ENCODE measurements at places on chromosomes 2 and 18.

GRCh38 chr2:144596073-144596871 is 76.4 kb upstream of the ZEB2 start:
- DNase-seq: no peak

- no peak for DNase-seq
Measured at GRCh38 chr2:194765723-194766122, 891.3 kb upstream of the SLC39A10 start.

- no peak for DNase-seq
Measured at GRCh38 chr2:136482006-136482405, 283.3 kb upstream of the THSD7B start.

GRCh38 chr2:134052173-134052572 is 201.7 kb upstream of the MGAT5 start:
- DNase-seq: no peak

DNA sequence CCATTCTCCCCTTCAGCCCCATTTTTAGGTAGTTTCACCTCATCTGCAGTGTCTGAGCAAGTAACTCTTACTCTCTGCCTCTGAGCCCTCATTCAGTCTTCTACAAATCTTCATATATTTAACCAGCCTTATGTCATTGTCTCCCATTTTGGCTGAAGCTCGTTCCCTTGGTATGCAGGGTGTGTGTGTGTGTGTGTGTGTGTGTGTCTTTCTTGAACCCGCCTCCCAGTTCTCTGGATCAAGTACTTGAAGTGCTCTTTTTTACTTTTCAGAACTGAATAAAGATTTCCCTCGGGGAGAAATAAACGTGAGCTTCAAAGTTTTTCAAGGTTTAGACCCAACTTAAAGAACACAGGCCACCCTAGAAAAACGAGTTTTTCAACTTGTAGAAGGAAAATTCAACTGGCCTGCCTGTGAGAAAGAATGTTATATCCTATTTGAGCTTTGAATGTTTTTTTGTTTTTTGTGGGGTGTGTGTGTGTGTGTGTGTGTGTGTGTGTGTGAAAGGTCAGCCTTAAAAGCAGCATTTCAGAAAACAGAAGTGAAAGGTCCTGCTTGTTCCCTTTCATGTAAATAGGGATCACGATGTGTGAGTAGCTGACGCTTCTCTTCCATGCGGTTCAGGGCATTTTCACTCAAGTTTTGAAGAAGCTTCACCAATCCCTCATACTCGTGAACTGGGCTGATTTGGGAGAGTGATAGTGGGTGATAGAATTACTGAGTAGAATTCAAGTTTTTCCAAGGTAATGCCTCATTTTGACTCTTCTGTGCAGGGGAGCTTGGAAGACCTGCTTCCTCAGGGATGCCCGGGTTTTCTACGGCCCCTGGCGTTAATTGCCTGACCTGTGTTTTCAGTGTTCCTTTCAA is 50.6 kb upstream of the EML6 start:
- no peak for DNase-seq

DNA sequence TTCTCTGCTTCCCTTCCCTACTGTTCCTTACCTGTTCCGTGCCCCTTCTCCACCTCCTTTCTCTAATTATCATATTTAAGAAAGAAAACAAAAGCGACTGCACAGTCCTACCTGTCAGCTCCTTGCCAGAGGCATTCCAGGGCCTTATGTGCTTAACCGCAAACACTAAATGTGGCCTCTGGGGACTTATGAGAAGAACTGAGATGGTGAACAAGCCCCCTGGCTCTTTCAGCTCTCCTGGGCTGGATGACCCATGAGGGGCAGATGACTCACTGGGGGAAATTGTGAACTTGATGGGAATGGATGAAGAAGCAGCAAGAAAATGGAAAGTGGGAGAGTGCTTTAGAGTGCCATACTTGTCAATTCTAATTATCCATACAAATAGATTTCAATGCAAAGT is 106.3 kb upstream of the LYPD1 start:
- DNase-seq: no peak

- no peak for DNase-seq
Measured at GRCh38 chr2:219512524-219513216, 1.6 kb upstream of the ASIC4 start.

GRCh38 chr2:239222706-239223309 is 178.0 kb downstream of the HDAC4 start:
- DNase-seq: no peak

- no peak for DNase-seq
Measured at GRCh38 chr18:6281874-6282273, 132.8 kb downstream of the L3MBTL4 start.

DNA sequence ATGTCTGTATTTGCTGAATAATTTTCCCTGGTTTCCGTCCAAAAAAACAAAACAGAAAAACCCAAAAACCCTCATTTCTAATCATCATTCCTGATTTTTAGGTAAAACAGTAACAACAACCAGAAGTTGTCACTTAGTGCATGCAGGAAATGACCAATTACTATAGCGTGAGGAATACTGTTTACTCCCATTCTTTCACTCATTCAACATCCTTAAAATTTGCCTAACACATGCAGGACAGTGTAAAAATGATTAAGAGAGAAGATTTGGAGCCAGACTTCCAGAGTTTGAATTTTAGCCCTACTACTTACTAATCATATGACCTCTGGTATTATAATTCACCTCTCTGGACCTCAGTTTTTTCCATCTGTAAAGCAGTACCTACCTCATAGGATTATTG is 83.1 kb downstream of the FIGN start:
- no peak for DNase-seq

DNA sequence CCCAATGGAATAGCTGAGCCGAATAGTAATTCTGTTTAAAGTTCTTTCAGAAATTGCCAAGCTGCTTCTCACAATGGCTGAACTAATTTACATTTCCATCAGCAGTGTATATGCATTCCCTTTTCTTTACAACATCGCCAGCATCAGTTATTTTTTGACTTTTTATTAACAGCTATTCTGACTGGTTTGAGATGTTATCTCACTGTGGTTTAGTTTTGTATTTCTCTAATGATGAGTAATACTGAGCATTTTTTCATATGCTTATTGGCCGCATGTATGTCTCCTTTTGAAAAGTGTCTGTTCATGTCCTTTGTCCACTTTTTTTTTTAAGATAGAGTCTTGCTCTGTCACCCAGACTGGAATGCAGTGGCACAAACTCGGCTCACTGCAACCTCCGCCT is 100.7 kb downstream of the C2orf74 start:
- no peak for DNase-seq

DNA sequence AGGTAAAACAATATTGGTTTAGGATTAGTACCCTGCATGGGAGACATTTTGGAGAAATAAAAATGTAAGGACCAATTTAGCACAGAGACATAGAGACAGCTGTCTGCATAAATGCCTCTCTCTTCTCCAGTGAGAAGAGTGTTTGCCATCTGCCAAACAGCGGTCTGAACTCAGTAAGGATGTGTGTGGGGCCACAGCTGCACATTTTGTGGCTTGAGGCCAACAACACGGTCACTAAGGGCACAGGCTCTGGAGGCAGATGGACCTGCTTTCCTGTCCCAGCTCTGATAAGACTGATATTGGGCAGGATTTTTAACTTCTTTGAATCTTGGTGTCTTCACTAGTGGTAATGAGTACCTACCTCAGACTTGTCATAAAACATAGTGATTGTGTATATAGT is 10.2 kb downstream of the ZBTB14 start:
- DNase-seq: no peak

GRCh38 chr2:74856004-74856578 is 22.2 kb downstream of the HK2 start:
- DNase-seq: no peak

GRCh38 chr2:173550143-173550542 is 195.5 kb downstream of the CDCA7 start:
- DNase-seq: no peak

Measured in Jurkat, Clone E6-1 (cell line).